ENCODE measurements at places on chromosomes 2 and 18.

DNA sequence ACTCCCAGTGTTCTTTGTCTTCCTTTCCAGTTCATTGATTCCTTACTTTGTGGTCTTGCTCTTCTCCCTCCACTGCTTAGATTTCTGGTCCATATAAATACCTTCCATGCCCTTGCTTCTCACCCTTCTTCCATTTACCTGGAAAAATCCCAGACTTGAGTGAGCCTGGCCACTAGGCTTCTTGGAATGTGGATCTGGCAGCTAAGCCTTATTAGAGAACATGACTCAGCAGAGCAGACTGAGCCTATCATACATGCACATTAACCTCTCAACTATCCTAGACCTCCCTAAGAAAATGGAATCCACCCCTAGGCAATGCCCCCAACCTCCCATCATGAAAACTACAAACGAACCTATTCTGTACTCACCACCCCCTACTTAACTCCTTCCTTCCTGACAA is 127.7 kb downstream of the RHBDD1 start:
- no peak for DNase-seq

DNA sequence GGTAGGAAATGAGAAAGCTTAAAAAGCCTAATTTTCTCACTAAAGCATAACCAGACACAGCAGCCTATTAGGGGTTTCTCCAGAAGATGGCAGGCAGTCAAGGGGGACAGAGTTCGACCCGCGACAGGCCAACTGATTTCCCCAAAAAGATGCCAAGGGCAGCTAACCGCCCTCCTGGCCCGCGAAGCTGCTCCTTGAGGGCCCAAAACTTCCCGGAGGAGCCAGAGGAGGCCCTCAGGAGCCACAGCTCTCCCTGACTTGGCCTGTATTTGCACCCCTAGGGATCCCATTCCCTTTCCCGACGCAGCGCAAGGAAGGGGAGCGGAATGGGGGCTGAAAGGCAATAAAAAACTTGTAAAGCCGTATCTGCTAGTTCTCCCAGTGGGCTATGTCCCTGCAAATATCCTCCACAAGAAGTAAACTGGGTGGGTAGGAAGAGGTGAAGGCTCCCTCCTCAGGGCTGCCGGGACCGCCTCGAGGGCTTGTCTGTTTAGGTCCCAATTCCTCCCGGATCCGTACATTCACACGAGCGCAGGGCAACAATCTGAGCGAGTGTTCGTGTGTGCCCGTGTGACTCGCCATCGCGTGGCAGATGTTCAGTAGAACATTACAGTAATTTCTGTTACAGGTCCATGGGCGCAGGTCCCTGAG is 756 bp upstream of the NAGK start:
- peak; percentile 73 for DNase-seq

GRCh38 chr2:75707901-75708300 is 2.8 kb downstream of the GCFC2 start:
- DNase-seq = no peak

- no peak for DNase-seq
Observed at GRCh38 chr18:67540559-67540958, 24.0 kb upstream of the DSEL start.

- DNase-seq = no peak
Observed at GRCh38 chr2:149858216-149858615, 270.6 kb upstream of the MMADHC start.

DNA sequence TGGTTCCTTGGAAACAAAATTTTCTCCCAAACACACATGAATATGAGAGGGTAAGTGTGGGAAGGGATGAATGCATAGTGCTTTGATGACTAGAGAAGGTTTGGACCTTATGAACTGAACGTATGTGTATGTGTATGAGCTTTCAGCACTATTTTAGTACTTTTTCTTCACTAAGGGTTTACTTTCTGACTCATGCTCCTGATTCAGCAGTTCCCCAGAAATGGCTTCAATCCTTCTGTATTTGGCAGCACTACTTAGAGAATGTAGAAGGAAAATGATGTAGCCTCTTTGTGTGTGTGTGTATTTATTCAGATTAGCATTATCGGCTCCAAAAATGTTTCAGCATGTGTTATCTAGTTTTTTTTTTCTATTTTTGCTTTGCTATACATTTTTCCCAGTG is 22.2 kb downstream of the KCNJ3 start:
- DNase-seq = no peak

- DNase-seq = no peak
Observed at GRCh38 chr2:141021109-141021508, 1109.7 kb downstream of the LRP1B start.

DNA sequence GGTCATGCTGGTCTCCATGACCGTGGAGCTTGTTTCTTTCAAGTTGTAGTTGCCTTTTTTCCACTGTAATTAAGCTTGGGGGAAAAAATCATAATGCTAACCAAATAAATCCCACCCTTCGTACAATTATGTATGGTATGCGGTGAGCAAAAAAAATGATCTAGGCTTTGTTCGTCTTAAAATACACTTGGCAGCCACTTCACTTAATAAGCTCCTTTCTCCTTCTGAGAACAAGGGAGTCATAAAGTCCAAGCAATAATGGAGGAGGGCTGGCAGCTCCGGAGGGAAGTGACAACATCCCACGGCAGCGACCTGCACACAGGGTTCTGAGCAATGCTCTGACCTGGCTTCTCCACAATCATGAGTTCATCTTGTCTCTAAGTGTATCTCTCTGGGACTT is 91.2 kb upstream of the KLHL29 start:
- DNase-seq = no peak

DNA sequence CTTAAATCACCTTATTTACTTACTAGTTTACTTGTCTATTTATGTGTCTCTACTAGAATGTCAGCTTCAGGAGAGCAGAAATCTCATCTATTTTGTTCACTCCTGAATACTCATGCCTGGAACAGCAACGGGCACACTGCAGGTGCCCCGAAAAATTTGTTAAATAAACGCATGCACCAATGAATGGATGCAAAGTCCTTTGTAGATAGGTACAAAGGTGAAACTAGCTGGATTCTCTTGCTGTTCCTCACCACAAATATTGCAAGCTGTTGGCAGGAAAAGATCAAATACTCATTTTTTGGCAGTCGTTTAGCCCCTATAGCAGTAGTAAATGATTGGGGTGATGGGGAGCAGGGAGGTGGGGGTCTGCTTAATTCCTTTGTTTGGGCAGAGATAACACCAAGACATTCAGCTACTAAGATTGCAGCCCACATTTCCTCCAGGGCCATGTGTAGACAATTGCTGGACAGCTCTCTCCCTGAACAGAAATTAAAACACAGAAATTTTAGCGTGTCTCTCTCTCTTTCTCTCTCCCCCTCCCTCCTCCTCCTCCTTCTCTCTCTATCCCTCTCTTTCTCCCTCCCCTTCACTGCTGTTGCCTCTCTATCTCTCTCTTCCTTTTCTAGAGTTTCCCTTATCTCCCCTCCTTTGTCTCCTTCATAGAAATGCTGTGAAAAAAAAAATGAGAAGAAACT is 5.4 kb downstream of the MARCHF4 start:
- no peak for DNase-seq

GRCh38 chr2:61993422-61994024 is 88.0 kb downstream of the COMMD1 start:
- peak; percentile 42 for DNase-seq

- no peak for DNase-seq
Observed at GRCh38 chr2:12318427-12319057, 398.2 kb upstream of the TRIB2 start.

GRCh38 chr2:191645434-191646162 is 32.3 kb upstream of the NABP1 start:
- no peak for DNase-seq

GRCh38 chr2:61948661-61949457 is 43.4 kb downstream of the COMMD1 start:
- peak; percentile 23 for DNase-seq

GRCh38 chr2:237733677-237734300 is 64.8 kb upstream of the RBM44 start:
- DNase-seq = peak; percentile 74

DNA sequence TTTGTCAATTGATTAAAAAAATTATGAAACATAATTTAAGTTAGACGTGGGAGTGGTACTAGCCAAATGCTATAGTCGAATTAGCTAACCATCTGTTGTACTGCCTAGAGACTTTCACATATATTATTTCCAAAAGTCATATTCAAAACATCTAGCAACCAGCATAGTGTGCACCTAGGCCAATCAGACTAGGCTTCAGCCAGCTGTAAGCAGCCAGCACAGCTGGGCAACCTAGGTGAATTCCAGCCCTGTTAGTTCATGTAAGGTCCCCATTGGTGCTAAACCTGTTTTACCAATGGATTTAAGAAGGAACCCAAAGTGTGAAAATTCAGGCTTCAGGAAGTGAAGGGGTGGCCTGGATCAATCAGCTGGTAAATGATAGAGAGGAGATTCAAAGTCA is 144.3 kb downstream of the BCL2 start:
- no peak for DNase-seq

GRCh38 chr2:120209427-120210269 is 13.6 kb downstream of the TMEM185B start:
- DNase-seq = no peak

DNA sequence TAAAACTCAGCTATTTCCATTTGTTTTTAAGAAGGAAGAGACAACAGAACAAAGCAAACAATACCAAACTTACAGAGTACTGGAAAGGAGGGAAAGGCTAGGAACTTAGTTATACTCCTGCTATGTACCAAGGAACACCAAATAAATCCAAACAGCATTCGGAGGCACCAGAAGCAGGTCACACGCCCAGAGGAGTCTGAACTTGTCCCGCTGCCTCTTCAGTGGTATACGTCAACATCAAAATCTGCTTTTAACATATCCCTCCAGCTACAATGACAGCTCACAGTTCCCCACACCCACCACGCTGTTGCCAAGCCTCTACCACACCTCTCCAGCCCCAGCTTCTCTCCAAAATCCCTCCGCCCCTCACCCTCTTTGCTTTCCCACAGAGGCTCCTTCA is 17.3 kb downstream of the C2orf76 start:
- no peak for DNase-seq

DNA sequence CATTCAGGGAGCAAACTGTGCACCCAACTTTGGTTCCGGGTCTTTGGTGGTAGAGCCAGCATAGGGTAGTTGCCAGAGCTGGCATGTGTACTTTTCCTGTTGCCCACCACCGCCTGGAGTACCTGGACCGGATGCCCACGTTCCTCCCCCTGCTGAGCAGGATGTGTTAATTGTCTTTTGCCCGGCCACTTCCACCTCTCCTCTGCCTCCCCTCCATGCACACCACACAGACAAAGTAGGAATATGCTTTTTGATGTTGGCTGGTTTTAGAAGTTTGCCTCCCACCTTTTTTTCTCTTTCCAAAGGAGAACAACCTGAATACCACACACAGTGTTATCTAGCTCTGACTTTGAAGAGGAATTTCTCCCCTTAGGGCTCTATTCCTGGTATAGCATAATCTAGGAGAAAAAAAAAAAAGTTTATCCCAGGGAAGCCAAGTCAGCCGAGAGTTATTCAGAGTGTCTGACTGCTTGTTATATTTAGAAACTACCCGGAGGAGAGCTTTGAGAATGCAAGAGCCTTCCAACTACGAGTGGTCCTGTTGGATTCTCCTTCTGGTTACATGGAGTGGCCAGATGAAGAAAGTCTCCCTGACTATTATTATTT is 111.9 kb downstream of the SETBP1 start:
- no peak for DNase-seq

GRCh38 chr18:75261430-75262223 is 51.0 kb downstream of the TSHZ1 start:
- DNase-seq = no peak

DNA sequence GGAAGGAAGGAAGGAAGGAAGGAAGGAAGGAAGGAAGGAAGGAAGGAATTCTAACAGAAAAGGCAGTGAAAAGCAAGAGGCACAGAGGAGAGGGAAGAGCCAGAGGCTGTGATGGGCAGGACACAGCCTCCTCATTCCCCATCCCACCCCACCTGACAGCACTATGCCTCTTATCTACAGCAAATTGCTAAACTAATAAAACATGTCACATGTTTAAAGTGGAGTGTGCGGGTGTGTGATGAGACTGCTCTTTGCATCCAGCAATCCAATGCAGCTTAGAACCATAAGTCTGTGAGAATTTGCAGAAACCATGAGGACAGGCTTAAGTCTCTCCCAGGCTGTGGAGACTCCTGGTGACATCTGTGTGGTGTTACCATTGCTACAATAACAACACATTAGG is 108.4 kb upstream of the ALK start:
- DNase-seq = no peak

GRCh38 chr2:62724106-62724505 is 18.6 kb downstream of the EHBP1 start:
- DNase-seq = no peak

DNA sequence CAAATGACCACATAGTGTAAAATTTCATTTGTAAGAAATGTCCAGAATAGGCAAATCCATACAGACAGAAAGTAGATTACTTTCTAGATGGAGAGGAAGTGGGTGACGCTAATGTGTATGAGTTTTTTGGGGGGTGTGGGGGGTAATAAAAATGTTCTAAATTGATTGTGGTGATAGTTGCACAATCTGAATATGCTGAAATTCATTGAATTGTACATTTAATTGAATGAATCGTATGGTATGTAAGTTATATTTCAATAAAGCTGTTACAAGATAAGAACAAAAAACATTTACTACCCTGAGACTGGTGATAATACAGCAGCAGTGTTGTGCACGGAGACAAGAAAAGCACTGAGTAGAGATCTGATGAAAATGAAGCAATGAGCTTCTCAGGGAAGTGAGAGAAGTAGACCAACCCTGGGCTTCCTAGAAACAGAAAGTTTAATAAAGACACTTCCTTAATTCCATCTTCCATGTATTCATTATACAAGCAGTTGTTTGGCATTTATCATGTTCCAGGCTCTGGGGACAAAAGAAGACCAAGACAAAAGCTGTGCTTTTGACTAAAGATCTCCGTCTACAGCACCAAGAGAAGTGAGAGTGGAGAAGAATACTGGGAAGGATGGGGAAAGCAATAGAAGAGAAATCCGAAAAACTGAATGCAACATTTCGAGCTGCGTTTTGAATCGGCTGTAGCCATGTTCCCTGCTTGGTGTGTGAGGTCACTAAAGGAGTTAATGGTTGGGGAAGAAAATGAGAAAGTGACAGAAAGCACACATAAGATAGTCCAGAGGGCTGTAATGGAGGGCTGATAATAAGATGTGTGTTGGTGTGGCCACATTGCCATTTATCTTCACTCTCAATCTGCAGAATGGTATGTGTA is 1.8 kb upstream of the PDE11A start:
- DNase-seq = no peak

GRCh38 chr2:130963849-130964793 is 127.4 kb downstream of the ARHGEF4 start:
- DNase-seq = peak; percentile 92

DNA sequence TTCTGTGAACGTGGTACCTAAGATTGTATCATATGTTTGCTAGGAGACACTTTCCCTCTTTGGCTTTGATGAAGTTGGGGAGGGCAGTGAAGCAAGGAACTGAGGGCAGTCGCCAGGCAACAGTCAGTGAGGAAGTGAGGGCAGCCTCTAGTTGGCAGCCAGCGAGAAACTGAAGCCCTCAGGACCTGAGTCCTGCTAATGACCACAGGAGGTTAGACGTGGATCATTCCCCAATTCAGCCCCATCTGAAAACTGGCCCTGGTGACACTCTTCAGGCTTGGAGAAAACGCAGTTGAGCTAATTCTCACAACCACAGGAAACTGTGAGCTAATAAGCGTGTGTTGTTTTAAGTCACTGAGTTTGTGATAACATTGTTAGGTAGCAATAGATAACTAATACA is 84.5 kb upstream of the REG3G start:
- DNase-seq = no peak

Measured in H7 (cell line).